ENCODE measurements at places on chromosomes 1 and 21.

GRCh38 chr1:51551081-51551480 is 32.0 kb upstream of the EPS15 start:
- no peak for DNase-seq

GRCh38 chr21:27450216-27450615 is 483.3 kb upstream of the ADAMTS5 start:
- no peak for DNase-seq

- no peak for DNase-seq
Observed at GRCh38 chr1:83794384-83794783, 204.5 kb downstream of the TTLL7 start.

GRCh38 chr1:156194300-156194652 is 372 bp downstream of the SLC25A44 start:
- no peak for DNase-seq

- DNase-seq, result no peak
Observed at GRCh38 chr1:58852731-58853485, 69.1 kb upstream of the JUN start.

DNA sequence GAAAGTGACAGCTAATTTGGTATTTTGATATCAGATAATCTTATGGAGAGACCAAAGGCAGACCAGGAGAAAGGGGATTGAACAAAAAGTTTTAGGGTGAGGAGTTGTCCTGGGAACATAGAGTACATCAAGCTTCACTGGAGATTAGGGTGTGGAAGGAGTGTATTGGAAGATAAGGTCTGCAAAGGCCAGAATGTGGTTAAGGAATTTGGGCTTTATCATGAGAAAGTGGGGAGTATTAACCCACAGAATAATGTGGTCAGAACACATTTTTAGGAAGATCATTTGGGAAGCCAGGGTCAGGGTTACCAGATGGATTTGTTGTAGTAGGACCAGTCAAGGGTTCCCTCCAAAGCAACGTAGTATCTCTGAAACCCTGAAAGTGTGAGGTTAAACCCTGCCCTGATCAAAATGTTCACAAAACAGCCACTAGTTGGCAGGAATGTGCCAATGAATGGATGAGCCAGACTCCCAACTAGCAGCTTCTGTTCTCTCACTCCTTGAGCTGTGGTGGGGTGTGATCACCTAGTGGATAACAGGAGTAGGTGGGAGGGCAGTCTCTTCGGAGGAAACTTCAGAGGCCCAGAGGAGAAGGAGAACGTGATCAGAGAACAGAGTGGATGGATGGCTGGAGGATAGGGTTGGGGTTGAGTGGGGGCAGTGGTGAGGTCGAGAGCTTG is 35.8 kb downstream of the SLC2A1 start:
- peak; percentile 85 for DNase-seq

DNA sequence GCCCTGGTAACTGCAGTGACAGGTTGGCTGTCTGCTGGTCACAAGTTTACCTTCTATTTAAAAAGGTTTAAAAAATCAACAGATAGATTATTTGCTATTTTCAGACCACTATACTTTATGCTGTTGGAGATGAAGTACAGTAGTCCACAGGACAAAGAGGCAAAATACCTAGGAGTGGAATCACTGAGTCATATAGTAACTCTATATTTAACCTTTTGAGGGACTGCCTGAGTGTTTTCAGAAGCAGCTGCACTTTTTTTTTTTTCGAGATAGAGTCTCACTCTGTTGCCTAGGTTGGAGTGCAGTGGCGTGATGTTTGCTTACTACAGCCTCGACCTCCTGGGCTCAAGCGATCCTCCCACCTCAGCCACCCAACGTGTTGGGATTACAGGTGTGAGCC is 11.7 kb downstream of the CNIH4 start:
- DNase-seq, result no peak

DNA sequence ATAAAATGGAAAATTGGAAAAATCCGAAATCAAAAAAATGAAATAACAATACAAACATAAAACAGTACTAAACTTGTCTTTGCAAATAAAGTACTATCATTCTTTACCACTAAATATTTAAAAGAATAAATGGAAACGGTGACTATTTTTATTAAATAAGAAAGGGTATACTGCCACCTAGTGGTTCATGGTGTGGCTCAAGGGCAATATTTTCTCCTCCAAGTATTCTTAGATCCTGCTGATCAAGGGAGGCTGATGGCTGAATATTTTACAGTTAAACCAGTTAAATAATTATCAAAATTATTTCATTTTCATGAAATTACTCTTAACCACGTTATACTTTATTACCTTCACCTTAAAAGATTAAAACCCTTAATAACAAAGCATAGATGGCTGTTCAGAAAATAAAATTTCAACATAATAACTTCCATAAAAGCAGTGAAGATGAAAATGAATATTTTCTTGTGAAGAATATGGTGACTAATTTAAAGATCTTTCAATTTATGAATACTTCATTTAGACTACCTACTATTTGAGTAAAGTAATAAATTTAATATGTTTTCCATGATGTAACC is 1793.9 kb downstream of the NCAM2 start:
- DNase-seq, result peak; percentile 58

DNA sequence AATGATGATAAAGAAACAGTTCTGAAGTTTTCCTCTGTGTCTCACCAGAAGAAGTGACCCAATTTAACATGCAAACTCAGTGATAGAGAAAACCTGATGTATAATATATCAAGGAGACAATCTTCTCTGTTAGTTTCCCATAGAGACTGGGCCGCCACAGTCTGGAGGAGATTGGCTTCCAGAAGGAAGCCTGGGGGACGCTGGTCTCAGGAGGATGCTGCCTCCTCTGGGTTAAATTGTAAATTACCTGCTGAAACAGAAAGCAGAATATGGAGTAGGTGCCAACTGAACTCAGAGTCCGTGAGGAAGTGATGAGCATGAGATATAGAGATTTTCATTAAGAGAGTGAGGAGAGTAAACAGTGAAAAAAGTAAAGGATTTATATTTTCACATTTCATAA is 15.8 kb downstream of the OR14I1 start:
- DNase-seq, result no peak

DNA sequence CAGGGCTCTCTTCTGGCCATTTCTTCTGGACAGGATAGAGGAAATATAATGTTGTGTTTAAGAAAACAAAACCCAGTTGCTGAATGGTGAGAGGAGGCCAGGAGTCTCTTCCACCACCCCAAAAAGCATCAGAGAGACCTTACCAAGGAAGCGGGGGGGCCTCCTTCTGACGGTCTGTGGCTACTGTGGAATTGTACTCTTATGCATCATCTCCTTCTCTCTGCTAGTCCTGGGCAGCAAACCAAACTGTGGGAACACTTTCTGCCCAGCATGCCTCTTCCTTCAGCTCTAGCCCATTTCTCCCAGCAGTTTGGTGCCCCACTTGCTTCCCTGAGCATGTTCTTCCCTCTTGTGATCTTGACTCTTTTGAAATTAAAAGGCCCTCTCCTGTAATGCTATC is 157.7 kb downstream of the HHIPL2 start:
- DNase-seq, result no peak

GRCh38 chr21:46538851-46539666 is 65.8 kb downstream of the S100B start:
- no peak for DNase-seq

DNA sequence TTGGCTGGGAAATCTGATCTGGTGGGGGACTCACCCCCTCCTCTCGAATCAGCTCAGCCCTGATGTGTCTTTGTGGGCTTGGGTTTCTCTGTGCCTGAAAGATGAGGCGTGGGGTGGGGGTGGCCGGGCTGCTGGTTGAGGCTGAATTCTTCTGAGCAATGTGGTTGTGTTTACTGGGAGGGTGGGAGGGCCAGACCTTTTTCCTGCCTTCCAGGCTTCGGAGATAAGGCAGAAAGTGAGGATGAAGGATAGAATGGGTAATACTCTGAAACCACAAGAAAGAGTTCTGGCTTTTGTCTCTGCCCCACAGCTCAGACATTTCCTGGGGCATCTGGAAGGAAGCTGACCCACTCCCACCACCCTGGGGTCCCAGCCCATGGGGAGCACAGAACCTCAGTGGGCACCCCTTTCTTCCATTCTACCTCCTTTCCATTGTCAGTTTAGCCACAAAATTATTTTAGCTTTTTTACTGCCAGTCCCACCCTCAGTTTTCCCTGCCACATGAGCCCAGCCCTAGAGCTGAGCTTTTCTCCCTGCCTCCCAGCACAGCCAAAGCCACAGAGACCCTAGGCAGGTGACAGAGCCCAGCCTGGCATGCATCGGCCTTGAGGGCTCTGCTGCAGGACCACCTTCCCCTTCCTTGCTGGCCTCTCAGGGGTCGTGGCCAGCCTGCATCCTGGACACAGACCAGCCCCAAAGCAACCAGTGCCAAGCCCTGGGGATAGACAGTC is 11.2 kb downstream of the ALX3 start:
- no peak for DNase-seq

- peak; percentile 30 for DNase-seq
Observed at GRCh38 chr1:229714964-229715603, 89.0 kb downstream of the URB2 start.

GRCh38 chr1:177236962-177237361 is 66.2 kb downstream of the BRINP2 start:
- no peak for DNase-seq

DNA sequence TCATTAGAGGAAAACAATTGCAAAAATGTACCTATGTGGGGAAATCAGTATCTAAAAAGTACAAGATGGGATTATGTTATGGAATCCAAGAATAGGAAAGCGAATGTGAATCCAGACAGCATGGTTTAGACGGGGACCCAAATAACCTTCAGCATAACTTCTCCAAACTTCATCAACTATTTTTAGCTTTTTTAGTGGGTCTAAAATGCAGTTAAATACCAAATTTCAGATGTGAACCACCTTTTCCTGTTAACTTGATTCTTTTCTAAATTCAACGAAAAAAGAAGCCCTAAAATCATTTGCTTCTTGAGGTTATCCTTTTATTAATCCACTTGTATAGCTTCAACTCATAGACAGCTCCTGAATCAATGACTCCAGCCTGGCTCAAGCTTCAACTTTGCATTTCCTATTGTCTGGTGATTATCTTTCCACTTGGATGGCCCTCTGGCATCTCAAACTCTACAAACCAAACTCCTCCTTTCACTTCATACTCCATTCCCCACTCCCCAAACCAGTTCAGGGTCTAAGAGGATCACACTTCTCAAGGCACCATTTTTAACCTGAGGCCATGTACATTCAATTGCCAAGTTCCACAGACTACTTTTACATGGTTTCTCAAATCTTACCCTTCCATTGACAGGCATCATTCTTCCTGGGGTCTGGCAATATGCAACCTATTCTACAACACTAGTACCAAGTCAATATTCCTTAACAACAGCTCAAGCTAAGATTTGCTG is 7.4 kb downstream of the ERRFI1 start:
- DNase-seq, result no peak

GRCh38 chr1:243286409-243287122 is 30.7 kb downstream of the SDCCAG8 start:
- peak; percentile 10 for DNase-seq

Measured in Jurkat, Clone E6-1 (cell line).